ENCODE measurements at places on chromosomes 3 and 15.
A peak's percentile ranks its signal among the peaks of the same experiment; 100 is the strongest.

DNA sequence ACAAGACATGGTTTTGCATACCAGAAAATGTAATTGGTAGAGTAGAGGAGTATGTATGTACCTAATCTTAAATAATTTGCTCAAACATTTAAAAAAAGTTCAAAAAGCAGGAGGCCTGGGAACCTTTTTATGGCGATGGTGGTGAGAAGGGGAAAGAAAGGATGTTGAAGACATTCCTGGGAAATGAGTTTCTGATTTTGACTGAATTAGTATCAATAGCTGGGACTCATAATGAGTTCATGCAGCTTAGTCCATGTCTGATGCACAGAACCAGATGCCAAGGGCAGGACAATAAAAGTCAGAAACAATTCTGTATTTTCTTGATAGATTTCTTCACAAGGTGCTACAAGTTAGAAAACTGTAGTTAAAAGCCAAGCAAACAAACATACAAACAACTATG, 395.3 kb downstream of the GAP43 start:
- DNase-seq = no peak

DNA sequence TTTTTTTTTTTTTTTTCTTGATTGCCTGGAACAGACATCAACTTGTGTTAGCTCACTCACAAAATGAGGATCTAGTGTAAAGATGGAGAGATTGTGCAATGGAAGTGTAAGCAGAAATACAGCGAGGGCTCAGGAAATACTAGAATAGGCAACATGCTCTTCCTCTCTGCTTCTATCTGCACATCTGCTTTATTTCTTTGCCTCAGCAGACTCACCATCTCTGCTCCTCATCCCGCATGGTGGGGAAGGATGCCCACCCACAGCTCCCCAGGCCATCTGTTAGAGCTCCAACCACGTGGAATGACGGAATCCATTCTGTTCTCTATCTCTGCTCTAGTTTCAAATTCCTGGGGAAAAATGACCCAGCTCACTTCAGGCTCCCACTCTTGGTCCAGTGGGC, 128.0 kb upstream of the ADAMTS9 start:
- peak; percentile 47 for DNase-seq

DNA sequence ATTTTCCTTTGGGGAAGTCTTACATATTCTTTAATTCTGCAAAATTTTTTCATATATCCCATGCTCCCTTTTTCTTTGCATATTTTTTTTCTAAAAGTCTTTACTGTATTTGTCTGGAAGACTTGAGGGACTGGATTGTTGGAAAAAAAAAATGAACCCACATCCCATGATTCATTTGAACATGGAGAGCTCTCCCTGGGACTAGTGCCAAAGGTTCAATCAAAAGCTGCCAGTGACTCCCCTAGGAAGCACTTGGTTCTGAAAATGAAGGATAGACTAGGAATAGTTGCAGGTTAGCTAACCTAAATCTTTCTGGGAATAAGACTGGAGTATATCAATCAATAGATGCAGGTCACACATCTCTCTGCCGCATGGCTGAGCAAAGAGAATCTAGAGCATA, 16.4 kb upstream of the BNC1 start:
- no peak for DNase-seq

DNA sequence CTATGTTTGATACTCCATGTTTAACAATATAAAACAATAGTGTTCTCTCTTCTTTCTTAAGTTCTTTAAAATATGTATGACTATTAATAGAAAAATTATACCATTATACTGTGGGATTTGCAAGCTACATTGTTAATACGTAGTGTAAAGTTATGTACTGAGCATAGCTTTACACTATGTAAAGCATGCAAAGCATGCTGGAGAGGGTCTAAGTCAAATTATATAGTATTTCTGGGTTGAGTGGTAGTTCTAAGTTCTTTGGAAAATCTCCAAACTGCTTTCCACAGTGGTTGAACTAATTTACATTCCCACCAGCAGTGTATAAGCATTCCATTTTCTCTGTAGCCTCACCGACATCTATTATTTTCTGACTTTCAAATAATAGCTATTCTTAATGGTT, 253.0 kb downstream of the RAP2B start:
- no peak for DNase-seq

DNA sequence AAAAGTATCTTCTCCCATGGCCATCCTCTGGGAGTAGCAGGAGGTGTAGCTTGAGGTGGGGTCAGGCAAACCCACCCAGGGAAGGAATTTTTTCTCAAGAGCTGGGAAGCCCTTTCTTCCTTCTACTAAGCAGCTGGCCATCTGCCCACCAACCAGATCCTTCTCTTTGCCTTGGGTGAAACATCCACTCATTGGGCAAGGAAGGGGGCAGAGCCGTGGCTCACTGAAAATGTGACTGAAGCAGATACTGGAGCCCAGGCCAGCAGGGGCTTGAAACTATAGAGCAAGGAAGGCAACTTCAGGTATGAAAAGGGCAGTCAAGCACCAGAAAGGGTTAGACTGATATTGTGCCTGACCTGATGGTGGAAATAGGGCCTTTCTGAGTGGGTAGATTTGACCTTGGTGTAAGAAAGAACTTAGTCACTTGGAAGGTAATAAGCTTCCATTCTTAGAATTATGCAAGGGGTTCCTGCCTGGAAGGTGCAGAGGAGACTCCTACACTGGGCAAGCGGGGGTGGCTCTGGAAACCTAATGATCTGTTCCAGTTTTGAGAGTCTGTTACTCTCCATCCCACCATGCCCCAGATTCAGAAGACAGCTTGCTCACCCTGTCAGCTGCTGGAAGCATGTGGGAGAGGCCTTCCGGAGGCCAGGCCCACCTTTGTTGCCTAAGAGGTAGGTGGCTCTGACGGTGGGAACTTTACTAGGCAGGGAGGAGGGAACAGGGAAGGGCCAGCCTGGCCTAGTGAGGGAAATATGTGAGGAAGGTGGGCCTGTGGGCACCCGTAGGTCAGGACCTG, 22.0 kb upstream of the PLA2G4E start:
- no peak for DNase-seq

DNA sequence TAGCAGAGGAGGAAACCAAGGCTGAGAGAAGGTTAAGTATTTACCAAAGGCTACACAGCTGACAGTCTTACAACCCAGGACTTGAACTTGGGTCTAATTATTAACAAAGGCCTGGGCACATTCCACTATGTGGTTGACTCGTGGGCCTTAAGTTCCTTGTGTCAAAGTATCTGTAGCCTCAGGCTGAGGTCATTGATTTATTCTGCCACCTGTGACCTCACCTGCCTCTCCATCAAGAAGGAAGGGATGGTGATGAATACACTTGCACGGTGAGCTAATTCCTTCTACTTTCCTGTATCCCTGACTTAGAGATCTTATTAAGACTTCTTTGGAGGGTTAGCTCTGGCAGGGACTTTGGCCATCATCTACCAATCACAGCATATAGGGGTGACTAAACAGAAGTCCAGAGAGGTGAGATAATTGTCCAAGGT, 19.9 kb upstream of the LRRC58 start:
- DNase-seq = no peak

GRCh38 chr3:24237971-24238706, 256.5 kb downstream of the THRB start:
- peak; percentile 58 for DNase-seq

GRCh38 chr15:60945196-60945595, 283.9 kb downstream of the RORA start:
- peak; percentile 65 for DNase-seq

DNA sequence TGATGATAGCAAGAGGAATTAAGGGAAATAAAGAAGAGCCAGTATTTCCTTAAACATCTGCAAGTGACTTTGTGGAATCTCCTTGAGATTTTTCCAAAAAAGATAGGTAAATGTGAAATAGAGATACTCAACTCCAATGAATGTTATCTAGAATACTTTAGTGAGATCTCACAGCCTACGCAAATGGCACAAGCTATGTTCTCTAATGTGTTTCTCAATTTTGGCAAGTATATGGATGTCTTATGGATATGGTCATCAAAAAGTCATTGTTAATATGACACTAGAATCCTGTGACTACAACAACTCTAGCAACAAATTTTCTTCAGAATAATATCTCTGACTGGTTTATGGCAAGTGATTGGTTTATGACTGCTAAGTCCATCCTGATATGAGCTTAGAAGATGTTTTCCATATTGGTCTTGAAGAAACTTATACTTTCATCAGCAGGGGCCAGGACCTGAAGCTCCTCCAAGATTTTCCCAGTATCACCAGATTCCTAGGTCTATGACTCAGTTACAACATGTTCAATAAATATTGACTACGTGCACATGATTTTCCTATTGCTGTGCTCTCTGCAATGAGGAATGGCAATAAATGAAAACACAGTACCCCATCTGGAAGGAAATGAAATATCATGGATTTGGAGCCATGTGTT, 170.9 kb upstream of the THBS1 start:
- DNase-seq = no peak

DNA sequence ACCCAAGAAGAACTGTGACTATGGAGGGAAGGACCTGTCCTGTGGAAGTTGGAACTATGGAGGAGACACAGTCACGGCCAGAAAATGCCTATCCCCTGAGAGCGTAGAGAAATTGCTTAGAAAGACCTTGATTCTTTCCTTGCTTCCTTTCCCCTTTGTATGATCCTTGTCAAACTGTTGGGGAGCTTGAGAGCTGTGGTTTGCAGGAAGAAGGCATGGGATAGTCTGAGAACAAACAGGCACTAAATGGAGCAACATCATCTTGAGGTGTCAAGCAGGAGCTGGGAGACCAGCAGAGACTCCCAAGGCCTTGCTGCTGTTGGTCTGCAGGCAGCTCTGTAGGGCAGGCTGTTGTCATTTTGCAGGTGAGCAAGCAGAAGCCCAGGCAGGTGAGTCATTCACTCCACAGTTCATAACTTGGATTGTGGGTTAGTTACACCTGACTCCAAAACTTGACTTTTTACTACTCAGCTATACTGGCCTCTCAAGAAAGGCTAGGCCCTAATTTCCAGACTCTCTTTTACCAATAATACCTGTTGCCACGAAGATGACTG, 298.9 kb downstream of the LRTM1 start:
- no peak for DNase-seq

- no peak for DNase-seq
Measured at GRCh38 chr3:53496984-53497383, 2.6 kb downstream of the CACNA1D start.

DNA sequence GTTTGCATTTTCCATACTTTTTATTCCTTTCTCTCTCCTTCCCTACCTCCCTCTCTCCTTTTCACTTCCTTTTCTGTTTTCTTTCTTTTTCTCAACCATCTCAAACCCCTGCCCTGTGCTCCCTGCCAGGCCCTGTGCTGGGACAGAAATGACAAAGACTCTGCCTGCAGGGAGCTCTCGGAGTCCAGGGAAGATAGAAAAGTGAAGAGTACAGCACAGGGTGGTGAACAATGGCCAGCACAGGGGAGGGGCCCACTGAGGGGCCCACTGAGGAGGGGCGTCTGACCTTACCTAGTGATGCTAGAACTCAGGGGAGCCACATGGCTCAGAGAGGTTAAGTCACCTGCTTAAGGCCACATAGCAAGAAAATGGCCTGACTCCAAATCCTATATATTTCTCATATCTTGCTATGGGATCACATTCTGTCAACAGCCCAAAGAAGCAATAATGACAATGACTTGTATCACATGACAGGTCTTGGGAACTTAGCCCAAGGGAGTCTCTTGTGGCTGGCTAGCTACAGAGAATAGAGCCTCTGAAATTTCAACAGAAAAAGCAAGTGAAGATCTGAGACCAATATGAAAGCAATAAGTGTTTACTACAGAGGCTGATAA, 44.3 kb upstream of the ATP2B2 start:
- DNase-seq = no peak

- DNase-seq = no peak
Measured at GRCh38 chr3:119351581-119351980, 57.4 kb downstream of the ARHGAP31 start.

GRCh38 chr15:61869656-61870055, 190.6 kb downstream of the VPS13C start:
- no peak for DNase-seq

DNA sequence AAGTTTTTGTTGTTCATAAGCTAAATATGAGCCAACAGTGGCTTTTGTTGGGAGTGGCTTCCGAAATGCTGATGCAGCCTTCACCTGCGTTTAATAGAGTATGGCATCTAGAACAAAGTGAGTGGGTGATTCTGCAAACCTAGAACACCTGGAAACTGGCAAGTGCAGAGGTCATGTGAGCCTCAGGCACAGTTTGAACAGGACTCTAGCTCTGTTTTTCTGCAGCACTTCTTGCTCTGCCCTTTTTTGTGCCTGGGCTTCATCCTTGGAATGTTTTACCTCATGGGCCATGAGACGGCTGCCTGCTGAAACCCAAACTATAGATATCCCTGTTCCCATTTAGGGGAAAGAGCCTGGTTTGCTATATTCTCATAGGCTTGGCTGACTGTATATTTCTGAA, 73.5 kb downstream of the LPP start:
- no peak for DNase-seq

DNA sequence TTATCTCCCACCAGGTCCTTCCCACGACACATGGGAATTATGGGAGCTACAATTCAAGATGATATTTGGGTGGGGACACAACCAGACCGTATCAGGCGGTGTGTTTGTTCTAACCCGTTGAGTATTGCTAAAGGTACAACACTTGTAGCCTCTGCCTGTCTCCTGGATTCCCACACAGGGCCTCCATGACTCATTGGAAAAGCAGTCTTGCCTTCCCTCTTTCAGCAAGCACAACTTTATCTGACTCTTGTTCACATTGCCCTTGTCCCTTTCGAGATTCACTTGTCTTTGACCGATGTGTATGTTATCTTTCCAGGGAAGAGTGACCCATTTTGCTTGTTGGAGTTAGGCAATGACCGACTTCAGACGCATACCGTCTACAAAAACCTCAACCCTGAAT, 152.3 kb downstream of the MCTP2 start:
- no peak for DNase-seq

GRCh38 chr3:125613204-125613603, 17.9 kb upstream of the OSBPL11 start:
- DNase-seq = no peak

- no peak for DNase-seq
Measured at GRCh38 chr3:196590279-196590678, 21.8 kb downstream of the FBXO45 start.

DNA sequence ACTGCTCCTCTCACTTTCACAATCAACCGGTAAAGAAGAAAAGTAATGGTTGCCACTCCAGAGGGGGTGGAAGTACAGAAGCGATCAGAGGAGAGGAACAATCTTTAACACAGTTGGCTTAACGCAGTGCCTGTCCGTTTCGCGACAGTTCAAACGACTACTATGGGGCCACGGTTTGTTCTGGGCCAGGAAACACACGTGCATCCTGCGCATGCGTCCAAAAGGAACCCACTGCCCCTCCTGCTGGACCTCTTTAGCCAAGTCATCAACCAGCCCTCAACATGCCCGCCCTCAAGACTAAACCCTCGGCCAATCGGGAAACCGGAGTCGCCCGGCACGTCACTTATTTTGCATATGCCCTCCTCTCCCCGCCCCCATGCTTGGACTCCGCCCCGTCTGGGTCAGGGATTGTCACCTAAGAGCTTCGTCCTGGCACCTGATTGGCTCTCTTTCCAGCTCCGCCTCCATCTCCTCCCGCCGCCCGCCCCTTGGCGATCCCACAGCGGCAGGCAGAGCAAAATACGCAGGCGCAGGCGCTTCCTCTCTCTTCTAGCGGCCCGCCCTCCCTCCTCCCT, 345 bp upstream of the CDV3 start:
- peak; percentile 100 for DNase-seq

Measured in right hindlimb (tissue), 1 donor.